ENCODE measurements at places on chromosomes 4 and X. TPM values are rescaled to one million over a fixed set of nuclear protein-coding genes. Genes with fewer than 3 reads are reported as not detected.

GRCh38 chr4:88919056-88919455 is 137.9 kb downstream of the FAM13A start:
- H3K4me3 ChIP-seq = no peak overlapping the region
- H3K27ac ChIP-seq = no peak overlapping the region
- H3K4me1 ChIP-seq = no peaks in the 10 kb centered on the region

- peak within 1 kb of the TSS; percentile 92 for H3K4me3 ChIP-seq
- H3K36me3 ChIP-seq = peaks cover 20% of the 10 kb centered on the region
- no peaks in the 10 kb centered on the region for H3K4me1 ChIP-seq
- DNase-seq = peak; percentile 33
- H3K27me3 ChIP-seq = no peaks in the 10 kb centered on the region
Observed at GRCh38 chrX:155612312-155613224, at the start of gene TMLHE. TMLHE (minus strand) TSS chrX:155612952; CDS start chrX:155545276, 67,676 bp downstream.

The RAI2 gene
- total RNA-seq = 0.77 TPM

GRCh38 chrX:111340054-111340453 is 69.8 kb upstream of the CAPN6 start:
- no peak overlapping the region for H3K27ac ChIP-seq
- H3K27me3 ChIP-seq = no peaks in the 10 kb centered on the region
- H3K4me3 ChIP-seq = no peak overlapping the region
- no peak for DNase-seq
- peaks cover 9% of the 10 kb centered on the region for H3K4me1 ChIP-seq

GRCh38 chrX:132740316-132741123 is 217.9 kb downstream of the HS6ST2 start:
- no peak for DNase-seq
- H3K36me3 ChIP-seq = no peaks in the 10 kb centered on the region
- H3K4me3 ChIP-seq = no peak overlapping the region
- peak overlapping the region; percentile 81 for H3K27ac ChIP-seq
- no peaks in the 10 kb centered on the region for H3K27me3 ChIP-seq
- peaks cover 35% of the 10 kb centered on the region for H3K4me1 ChIP-seq

DNA sequence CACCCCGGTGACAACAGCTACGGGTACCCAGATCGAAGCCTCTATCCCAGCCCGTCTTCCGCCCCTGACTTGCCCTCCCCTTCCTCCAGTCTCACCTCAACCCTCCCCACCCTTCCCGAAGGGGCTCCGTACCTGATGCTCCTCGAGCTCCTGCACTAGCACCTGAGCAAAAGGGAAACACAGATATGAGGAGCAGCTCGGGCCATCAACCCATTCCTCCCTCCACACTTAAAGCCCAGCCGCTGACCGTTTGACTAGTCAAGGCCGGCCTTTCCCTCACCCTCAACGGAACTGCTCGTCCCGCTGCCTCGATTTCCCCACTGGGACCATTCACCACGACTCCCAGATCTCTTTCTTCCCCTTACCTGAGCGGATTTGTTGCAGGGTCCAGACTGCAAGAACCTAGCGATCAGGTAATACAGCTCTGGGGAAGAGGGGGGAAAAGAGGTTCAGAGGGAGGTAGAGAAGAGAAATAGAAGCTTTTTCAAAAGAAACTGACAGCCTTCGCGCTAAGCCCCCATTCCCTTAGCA is 731 bp downstream of the BRWD3 start:
- peaks cover 5% of the 10 kb centered on the region for H3K4me1 ChIP-seq
- peak overlapping the region; percentile 99 for H3K4me3 ChIP-seq
- DNase-seq = peak; percentile 2
- no peaks in the 10 kb centered on the region for H3K36me3 ChIP-seq

- DNase-seq = no peak
- peak overlapping the region; percentile 77 for H3K27ac ChIP-seq
- H3K36me3 ChIP-seq = no peaks in the 10 kb centered on the region
- H3K4me1 ChIP-seq = peaks cover 8% of the 10 kb centered on the region
Observed at GRCh38 chr4:151541389-151542071, 132.6 kb downstream of the FHIP1A start.

- H3K36me3 ChIP-seq = peaks cover 4% of the 10 kb centered on the region
- peaks cover 23% of the 10 kb centered on the region for H3K4me1 ChIP-seq
- DNase-seq = no peak
- no peak overlapping the region for H3K27ac ChIP-seq
- no peaks in the 10 kb centered on the region for H3K27me3 ChIP-seq
- peak overlapping the region; percentile 93 for H3K4me3 ChIP-seq
Observed at GRCh38 chrX:119690921-119691716, 1.8 kb downstream of the SEPTIN6 start.

The GABRB1 gene
- not detected for total RNA-seq
